ENCODE measurements at places on chromosomes 11 and 22.

- no peak for DNase-seq
Measured at GRCh38 chr11:40337118-40337517, 1122.3 kb downstream of the LRRC4C start.

GRCh38 chr11:6336293-6336692, 16.0 kb upstream of the CAVIN3 start:
- no peak for DNase-seq

- no peak for DNase-seq
Measured at GRCh38 chr22:40265783-40266182, 80.5 kb upstream of the ADSL start.

GRCh38 chr11:6196396-6196795, 2.6 kb upstream of the OR52W1 start:
- DNase-seq, result no peak

GRCh38 chr11:75565916-75566762, 4.1 kb downstream of the SERPINH1 start:
- no peak for DNase-seq

GRCh38 chr11:73186886-73187285, 31.2 kb upstream of the P2RY2 start:
- DNase-seq, result no peak

DNA sequence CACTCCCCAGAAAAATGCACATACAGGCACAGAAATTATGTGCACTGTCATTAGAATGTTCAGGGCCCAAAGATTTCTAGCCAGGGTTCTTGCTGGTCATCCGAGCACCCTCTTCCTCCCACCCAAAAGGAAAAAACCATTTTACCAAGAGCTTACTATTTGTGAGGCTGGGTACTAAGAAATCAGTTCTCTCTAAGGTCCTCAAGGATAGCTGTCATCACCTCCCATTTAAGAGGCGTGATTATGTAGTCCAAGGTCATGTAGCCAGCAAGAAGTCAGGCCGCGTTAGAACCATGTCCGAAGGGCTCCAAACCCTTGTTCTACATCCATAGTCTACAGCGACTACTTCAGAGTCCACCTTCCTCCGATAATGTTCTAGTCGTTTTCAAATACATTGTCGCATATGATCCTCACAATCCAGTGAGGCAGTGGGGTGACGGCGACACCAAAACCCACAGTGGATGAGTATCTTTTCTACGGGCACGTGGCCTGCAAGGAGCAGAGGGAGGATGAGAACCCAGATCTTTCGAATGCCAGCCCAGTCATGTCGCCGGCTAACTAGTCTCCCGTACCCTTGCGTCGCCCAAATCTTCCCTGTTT, 634 bp downstream of the TIMM8B start:
- DNase-seq, result peak; percentile 48

DNA sequence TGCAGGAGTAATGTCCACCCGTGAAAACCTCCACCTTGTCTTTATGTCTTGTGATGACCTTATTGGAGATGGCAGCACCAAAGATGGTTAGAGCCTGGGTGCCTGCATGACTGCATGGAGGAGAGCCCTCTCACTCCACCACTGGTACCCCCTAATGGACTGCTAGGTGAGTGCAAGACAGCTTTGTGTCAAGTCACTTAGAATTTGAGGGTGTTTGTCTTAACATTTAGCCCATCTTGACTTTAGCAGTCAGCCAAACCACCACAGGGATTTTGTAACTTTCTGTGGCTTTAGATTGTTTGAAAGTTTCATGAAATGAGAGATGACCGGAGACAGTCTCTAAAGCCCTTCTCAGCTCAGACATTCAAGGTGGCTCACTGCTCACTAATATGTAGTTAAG, 232.9 kb upstream of the NCAM1 start:
- DNase-seq, result no peak

Measured in stimulated activated CD4-positive, alpha-beta T cell treated with anti-CD3 and anti-CD28 coated beads, Interleukin-2, amount 100 ng/mL, for 24 hours (primary cell).